ENCODE measurements at places on chromosomes 3 and 15.

- no peak for DNase-seq
Measured at GRCh38 chr15:85702321-85703101, 92.2 kb downstream of the KLHL25 start.

DNA sequence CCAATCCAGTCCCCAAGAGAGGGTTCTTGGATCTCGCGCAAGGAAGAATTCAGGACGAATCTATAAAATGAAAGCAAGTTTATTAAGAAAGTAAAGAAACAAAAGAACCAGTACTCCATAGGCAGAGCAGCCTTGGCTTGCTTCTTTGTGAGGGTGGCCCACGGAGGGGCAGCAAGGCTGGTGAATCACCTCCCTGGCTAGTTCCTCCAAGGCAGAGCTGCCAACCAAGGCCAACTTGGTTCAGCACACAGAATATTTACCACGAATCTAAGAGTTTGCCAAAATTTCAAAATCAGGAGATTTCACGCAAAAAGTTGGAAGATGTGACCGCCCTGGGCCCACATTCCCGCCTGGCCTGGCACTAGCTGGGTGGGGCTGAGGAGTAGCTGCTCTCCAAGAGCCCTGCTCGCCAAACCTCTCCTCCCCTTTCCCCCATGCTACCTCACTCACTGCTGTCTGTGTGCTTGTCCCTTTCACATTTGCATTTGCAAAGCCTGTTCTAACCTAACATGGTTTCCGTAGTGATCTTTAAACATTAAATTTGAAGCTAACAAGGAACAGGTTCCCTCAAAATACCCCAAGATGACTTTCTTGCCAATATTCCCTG lies 26.2 kb upstream of the DCUN1D1 start:
- DNase-seq = no peak

DNA sequence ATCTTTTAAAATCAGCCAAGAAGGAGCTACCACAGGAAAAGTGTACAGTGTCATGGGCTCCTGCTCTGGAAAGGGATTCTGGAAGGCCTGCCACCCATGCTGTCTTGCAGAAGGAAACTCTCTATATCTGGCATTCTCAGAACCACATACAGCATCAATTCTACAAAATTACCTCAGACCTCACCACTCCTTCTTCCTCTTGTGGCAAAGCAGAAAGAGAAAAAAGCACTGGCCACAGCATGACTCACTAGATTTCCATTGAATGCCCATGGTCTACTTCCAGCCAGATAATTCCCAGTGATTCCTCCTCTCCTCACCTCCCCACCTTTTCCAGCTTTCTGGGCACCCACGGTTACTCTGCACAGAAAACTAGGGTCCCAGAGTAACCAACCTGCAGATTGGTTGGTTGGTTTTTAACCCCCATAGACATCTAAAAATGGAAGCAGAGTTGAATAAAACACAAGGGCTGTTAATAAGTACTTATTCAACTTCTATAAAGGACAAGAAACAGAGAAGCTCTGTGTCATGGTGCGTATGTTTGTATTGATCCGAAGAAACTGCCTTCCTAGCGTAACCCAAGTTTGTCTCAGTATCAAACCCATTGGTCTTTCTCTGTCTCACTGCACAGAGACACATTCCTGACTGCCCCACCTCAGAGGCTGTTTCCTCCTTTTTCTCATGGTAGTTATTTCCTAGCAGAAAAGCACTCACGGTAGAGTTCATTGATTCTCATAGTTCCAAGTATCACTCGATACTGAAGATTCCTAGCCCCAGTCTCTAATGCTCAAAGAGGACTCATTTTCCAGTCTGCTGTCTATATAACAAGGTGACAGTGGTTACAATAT lies 67.7 kb downstream of the LDHAL6B start:
- no peak for DNase-seq

GRCh38 chr3:58880182-58880581 lies 169.6 kb downstream of the CFAP20DC start:
- DNase-seq = no peak

DNA sequence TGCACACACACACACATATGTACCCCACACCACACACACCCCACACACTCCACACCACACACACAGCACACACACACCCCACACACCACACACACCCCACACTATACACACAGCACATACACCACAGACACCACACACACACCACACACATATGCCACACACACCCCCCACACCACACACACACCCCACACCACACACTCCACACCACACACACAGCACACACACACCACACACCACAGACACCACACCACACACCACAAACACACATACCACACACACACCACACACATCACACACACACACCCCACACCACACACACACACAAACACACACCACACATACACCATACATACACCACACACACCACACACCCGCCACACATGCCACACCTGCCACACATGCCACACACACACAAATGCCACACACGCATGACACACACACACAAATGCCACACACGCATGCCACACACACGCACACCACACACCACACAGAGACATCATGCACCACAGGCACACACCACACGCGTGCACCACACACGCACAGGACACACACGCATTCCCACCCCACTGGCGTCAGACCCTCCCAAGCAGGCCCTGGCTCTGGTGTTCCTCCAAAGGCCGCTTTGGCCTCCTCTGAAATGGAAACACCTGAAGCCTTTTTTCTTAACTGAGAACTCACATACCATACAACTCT lies 15.7 kb downstream of the CHST13 start:
- DNase-seq = no peak

GRCh38 chr3:43584043-43584826 lies 37.6 kb downstream of the ANO10 start:
- DNase-seq = peak; percentile 28

DNA sequence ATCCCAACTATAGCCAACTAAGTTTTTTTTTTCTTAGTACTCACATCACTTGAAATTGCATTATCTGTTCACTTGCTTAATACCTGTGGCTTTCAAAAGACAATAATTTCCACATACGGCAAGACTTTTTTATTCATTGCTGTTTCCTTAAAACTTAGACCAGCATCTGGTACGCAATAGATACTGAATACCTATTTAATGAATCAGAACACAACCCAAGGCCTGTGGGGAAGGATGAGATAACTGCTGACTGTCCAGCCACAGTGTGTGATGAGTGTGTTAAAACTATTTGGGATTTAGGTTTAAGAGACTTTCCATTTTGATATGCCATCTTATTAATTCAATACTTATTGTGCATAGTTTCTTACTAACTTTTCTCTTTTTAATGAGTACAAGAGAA lies 988.7 kb downstream of the NTRK3 start:
- no peak for DNase-seq

GRCh38 chr15:52652984-52653383 lies 26.2 kb downstream of the ATOSA start:
- DNase-seq = no peak

- DNase-seq = no peak
Measured at GRCh38 chr3:107943786-107944523, 146.9 kb downstream of the CD47 start.

DNA sequence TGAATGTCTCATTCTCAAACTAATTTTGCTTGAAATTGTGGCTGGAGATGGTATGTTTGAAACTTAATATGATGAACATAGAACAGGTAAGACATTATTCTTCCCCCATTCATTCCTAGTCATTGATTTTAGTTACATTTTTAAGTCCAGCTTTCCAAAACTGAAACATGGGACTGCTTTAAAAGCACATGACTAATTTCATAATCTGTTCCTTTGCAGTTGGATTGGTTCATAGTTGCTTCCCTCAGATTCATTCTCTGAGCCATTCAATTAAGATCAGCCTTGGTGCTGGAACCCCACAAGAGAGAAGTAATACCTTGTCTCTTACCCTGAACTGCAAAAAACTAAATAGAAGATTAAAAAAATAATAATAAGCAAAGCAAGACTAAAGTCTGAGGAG lies 87.5 kb upstream of the TGFBR2 start:
- DNase-seq = no peak

GRCh38 chr3:45048244-45048643 lies 22.1 kb downstream of the CLEC3B start:
- DNase-seq = no peak

GRCh38 chr3:29649815-29650547 lies 369.1 kb downstream of the RBMS3 start:
- no peak for DNase-seq
